ENCODE measurements at places on chromosomes 5 and 9.

GRCh38 chr9:136628268-136628667 is 34.4 kb upstream of the EGFL7 start:
- no peaks in the 10 kb centered on the region for H3K27me3 ChIP-seq
- H3K36me3 ChIP-seq: no peaks in the 10 kb centered on the region
- no peaks in the 10 kb centered on the region for H3K4me1 ChIP-seq
- no peak overlapping the region for H3K27ac ChIP-seq
- DNase-seq: no peak

DNA sequence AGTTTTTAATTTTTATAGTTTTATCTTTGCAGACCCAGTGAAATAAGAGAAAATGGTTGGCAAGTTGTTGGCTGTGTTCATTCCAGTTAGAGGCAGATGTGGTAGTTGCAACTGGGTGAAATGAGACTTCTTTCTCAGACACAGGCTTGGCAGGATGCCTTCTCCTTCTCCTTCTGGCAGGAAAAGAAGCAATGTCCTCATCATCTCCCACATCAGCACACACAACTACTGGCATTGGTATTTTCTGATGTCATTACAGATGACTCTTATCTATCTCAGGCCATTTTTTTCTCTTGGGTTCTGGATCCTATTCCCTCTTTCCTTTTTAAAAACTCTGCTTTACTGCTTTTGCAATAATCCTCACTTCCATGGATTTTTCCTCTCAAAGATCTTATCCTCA is 103.3 kb upstream of the EDIL3 start:
- H3K27me3 ChIP-seq: no peaks in the 10 kb centered on the region
- DNase-seq: no peak
- no peaks in the 10 kb centered on the region for H3K36me3 ChIP-seq
- no peak overlapping the region for H3K4me3 ChIP-seq
- H3K27ac ChIP-seq: no peak overlapping the region

GRCh38 chr5:168734620-168735300 is 155.6 kb upstream of the PANK3 start:
- no peak overlapping the region for H3K4me3 ChIP-seq
- DNase-seq: no peak
- H3K36me3 ChIP-seq: no peaks in the 10 kb centered on the region
- no peak overlapping the region for H3K27ac ChIP-seq

- H3K4me1 ChIP-seq: no peaks in the 10 kb centered on the region
- H3K27me3 ChIP-seq: no peaks in the 10 kb centered on the region
- no peaks in the 10 kb centered on the region for H3K36me3 ChIP-seq
- no peak overlapping the region for H3K4me3 ChIP-seq
Measured at GRCh38 chr5:17012289-17012688, 76.2 kb upstream of the MYO10 start.

Measured in H9 (cell line).